ENCODE measurements at places on chromosomes 3 and 15. TPM values are rescaled to one million over a fixed set of nuclear protein-coding genes. Genes with fewer than 3 reads are reported as not detected.

Gene DZIP1L
- total RNA-seq = 8.0 TPM

Gene TGM4
- total RNA-seq = 0.33 TPM

Gene ADPRH
- total RNA-seq = 9.2 TPM

Gene HAUS2
- 27.8 TPM for total RNA-seq

Gene SEMA3F
- total RNA-seq = 76.8 TPM

Gene CHRM5
- total RNA-seq = not detected

Gene REC114
- total RNA-seq = not detected

Gene GOLGA8O
- 0.67 TPM for total RNA-seq

Gene THPO
- total RNA-seq = not detected

Gene CLDN18
- not detected for total RNA-seq

Gene GRK7
- total RNA-seq = not detected

Gene NEK10
- total RNA-seq = 11.6 TPM

Gene ILDR1
- not detected for total RNA-seq

Gene GHSR
- total RNA-seq = not detected

Gene ZMYND10
- total RNA-seq = 0.19 TPM

Gene NPAP1
- not detected for total RNA-seq

Gene MYH15
- 0.10 TPM for total RNA-seq

Gene POLQ
- total RNA-seq = 2.3 TPM

Gene ERICH6
- total RNA-seq = not detected

Gene CRTAP
- 135 TPM for total RNA-seq

Measured in vein endothelial cell (primary cell).